Endodermal cell (in vitro differentiated cells): ENCODE measurements at places on chromosomes 4 and X. TPM values are rescaled to one million over a fixed set of nuclear protein-coding genes. Genes with fewer than 3 reads are reported as not detected.

The ESX1 gene
- not detected in 2 replicates for total RNA-seq

The APEX2 gene
- total RNA-seq: 31.1 and 33.2 TPM in 2 replicates

DNA sequence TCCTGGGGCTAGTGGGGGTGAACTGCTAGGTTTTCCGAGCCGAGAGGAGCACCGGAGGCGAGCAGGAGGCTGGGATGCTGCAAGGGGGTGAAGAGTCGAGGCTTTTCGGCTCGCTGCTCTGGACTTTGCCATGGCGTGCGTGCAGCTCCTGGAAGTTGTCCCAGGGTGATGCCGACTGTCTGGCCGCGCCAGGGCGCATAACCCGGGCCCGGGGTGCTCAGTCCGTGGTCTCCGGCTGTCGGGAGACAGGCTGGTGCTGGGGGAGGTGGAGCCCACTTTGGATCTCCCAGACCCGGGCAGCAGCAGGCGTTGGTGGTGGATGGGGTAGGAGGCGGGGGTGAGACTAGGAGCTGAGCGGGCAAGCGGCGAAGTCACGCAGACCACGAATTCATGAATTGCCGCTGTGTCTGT is 793 bp downstream of the GRIA3 start:
- DNase-seq: peak; percentile 69

DNA sequence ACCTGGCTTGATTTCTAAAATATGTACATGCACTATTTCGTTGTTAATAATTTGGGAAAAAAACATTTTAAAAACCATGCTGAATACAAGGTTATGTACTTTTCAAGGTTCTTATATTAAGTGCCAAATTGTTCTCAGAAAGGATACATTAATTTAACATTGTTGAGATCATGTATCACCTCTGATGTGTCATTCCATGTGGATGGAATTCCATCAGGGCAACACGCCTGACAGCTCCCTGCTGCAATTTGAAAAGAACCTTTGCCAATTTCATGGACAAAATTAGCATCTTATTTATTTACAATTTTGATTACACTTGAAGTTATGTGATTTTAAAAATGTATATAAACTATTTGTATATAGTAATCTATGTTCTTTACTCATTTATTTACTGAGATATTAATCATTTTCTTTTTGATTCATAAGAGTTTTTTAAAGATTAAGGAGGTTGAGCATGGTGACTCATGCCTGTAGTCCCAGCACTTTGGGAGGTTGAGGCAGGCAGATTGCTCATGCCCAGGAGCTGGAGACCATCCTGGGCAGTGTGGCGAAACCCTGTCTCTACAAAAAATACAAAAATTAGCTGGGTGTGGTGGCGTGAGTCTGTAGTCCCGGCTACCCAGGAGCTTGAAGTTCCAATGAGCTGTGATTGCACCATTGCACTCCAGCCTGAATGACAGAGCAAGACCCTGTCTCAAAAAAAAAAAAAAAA is 142.8 kb downstream of the ENPP6 start:
- DNase-seq: no peak

DNA sequence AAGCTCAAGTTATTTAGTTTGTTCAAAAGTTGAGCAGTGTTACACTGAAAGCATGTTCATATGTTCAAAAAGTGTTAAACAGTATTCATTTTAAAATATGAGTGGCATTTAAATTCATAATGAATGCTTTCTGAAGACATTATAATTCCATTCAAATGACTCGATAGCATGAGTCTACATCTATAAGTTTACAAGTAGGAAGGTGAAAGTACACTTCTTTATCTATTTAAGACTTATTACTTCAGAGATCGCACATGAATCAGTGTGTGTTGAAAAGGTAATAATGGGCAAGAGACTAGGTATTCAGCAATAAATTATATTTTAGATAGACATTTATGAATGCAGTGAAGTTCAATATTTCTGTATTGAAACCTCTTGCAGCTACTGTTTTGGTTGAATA is 456.1 kb downstream of the GRXCR1 start:
- no peak for DNase-seq

DNA sequence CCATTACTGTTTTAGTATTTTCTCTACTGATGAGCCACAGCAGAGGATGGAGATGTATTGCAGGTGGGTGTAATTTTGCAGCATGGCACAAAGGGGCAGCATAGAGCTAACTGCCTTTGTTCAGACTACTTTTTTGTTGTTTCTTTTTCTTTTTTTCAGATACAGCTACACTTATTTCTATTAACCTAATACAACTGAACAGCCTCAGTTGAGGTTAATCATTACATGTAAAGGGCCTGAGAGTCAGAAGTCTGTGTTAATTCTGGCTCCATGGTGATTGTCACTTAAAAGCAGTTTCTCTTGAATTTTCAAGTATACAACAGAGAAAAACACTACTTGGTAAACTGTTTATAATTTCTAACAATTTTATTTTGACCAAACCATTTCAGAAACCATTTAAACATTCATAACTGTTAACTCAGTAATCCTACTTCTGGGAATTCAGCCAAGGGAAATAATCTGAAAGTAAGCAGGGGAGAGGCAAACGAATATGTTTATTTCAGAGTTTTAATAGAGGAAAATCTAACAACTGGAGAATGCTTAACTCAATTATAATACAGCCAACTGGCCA is 13.9 kb upstream of the PPEF2 start:
- peak; percentile 63 for DNase-seq

GRCh38 chrX:578531-578930 is 52.1 kb upstream of the SHOX start:
- DNase-seq: peak; percentile 11
